ENCODE measurements at places on chromosomes 12 and 14.

GRCh38 chr14:55347748-55348147 lies 63.9 kb downstream of the ATG14 start:
- no peak for DNase-seq

- DNase-seq = no peak
These were observed 18.7 kb downstream of the CABP1 start for GRCh38 chr12:120659151-120659525.

DNA sequence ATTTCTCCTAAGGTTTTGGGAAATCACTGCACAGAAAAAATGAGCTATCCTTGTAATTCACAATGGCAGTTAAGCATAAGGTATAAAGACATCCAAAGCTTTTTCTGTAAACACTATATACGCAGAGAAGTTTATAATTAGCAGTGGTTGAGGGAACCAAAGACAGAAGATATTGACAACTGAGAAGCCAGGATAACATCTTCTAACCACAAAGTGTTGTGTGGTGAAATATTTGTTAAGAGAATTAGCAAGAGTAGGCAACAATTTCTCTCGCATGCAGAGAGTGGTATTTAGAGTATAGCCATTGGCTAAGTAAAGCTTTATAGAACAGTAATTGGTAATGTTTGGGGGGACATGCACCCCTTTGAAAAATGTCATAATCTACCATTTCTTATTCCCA lies 123.7 kb upstream of the USP15 start:
- DNase-seq = no peak

DNA sequence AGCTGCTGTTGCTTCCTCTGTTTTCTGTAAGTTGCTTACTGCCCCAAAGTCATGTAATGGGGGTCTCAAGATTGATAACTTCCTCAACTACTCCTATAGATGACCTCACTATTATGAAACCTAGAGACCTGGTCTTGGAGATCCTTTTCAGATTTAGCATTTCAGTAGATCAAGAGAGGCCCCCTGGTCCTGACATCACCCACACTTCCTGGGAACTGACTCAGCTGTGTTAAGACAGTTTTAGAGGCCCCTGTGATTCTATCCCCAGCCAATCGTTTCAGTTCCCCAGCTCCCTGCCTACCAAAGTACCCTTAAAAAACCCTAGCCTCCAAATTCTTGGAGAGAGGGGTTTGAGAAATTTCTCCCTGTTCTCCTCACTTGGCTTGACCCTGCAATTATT lies 9.2 kb upstream of the ARG2 start:
- DNase-seq = no peak

DNA sequence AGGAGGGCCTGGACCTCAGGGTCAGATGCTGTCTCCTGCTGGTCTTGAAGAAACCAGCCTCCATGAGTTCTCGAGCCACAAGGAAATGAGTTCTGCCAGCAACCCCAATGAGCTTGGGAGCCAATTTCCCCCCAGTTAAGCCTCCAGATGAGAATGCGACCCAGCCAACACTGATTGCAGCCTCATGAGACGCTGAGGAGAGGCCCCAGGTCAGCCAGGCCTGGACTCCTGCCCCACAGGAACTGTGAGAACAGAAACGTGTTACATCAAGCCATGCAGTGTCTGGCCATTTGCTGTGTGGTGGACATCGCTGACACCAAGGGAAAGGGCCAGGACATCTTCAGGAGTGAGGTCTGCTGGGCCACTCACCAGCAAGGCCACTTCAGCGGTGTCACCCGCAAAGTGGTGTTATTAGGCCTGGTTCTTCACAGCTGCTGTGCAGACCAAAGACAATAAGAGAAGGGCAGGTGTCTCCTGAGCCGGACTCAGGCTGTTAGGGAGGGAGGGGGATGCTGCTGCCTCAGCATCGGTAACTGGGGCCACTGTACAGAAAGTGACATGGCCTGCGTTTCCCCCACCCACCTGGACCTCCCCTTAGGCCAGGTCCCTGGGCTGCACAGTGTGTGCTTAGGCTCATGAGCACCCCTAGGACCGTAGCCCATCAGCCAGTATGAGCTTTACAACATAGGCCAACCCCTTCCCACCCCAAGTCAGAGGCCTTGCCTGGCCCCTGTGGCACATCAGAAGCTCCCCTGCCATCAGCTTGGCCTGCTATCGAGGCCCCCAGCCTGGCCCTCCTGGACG lies 272.4 kb upstream of the RTL1 start:
- DNase-seq = no peak

GRCh38 chr14:85483037-85483436 lies 46.9 kb upstream of the FLRT2 start:
- DNase-seq = no peak

Data from astrocyte of the cerebellum (primary cell).